ENCODE measurements at places on chromosomes 7 and 10.
A peak's percentile ranks its signal among the peaks of the same experiment; 100 is the strongest.

DNA sequence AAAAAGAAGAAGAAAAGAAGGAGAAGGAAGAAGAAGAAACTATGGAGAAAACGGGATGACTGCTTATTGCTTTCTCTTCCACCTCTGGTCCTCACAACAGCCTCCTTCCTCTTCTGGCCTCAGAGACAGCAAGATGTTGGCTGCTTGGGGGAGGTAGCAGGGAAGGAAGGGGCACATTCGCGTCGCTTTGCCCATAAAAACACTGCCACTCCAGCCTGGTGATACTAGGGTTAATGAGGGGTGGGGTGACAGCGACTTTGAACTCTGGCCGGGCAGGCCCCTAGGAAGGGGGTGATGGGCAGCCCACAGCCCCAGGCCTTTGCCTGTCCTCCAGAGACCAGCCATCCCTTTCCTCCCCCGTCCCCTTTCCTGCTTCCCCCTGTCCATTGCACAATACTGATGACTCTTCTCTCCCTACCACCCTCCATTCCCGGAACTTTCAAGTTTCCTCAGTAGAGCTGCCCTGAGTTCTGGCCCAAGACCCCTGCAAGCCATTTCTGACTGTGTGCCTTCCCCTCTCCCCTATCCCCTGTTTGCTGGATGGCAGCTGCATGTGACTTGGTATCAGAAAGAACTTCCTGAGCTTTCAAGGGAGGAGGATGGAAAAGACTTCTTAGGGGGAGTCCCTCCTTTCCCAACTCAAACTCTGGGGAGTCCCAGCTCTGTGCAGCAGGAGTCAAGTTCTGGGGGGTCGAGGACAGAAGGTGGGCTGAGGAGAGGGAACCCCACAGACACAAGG is 2.2 kb upstream of the CUEDC2 start:
- no peak for DNase-seq

DNA sequence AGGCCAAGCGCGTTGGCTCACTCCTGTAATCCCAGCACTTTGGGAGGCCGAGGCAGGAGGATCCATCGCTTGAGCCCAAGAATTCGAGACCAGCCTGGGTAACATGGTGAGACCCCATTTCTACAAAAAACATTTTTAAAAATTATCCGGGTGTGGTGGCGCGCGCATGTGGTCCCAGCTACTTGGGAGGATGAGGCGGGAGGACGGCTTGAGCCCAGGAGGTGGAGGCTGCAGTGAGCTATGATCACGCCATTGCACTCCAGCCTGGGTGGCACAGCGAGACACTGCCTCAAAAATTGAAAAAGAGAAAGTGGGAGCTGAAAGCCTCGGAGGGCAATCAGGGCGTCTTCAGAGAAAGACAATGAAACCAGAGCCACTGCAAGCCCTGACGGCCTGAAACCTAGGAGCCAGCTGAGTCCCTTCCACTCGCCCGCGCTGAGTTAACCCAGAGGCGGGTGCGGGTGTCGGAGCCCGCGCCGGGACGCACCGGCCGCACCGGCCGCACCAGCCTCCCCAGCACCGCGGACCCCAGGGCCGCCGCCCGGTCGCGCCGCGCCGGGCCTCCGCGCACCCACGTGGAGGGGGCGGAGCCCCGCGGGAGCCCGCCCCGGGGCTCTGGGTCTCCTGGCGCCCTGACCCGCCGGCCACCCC is 22.4 kb downstream of the ZFAND2A start:
- DNase-seq = no peak

- DNase-seq = no peak
Measured at GRCh38 chr10:18659819-18660535, 746 bp downstream of the ARL5B start.

DNA sequence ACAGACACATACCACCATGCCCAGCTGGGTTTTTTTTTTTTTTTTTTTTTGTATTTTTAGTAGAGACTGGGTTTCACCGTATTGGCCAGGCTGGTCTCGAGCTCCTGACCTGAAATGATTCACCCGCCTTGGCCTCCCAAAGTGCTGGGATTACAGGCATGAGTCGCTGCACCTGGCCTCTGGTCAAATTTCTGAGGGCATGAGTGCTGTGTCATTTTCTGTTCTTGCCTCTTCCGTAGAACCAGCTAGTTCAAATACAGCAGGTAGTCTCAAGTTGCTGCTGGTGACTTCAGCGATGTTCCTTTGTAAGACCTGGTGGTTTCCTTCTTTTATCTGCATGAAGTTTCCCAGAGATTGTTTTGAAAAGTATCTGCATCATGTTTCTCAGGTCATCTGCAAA is 134.8 kb upstream of the SHH start:
- DNase-seq = no peak

DNA sequence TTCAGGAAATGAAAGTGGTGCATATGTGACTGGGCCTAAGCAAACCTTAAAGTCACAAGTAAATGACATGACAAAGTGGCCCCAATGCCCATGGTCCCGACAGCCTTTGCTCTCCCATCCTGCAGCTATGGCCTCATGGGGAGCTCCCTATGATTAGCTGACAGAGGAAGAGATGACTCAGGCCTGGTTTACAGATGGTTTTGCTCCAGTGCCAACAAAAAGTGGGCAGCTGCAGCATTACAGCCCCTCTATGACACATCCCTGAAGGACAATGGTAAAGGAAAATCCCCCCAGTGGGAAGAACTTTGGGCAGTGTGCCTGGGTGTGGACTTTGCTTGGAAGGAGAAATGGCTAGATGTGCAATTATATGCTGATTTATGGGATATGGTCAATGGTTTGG is 105.1 kb upstream of the ADCY1 start:
- DNase-seq = no peak

- DNase-seq = no peak
Measured at GRCh38 chr7:601595-602340, 82.1 kb upstream of the PDGFA start.

DNA sequence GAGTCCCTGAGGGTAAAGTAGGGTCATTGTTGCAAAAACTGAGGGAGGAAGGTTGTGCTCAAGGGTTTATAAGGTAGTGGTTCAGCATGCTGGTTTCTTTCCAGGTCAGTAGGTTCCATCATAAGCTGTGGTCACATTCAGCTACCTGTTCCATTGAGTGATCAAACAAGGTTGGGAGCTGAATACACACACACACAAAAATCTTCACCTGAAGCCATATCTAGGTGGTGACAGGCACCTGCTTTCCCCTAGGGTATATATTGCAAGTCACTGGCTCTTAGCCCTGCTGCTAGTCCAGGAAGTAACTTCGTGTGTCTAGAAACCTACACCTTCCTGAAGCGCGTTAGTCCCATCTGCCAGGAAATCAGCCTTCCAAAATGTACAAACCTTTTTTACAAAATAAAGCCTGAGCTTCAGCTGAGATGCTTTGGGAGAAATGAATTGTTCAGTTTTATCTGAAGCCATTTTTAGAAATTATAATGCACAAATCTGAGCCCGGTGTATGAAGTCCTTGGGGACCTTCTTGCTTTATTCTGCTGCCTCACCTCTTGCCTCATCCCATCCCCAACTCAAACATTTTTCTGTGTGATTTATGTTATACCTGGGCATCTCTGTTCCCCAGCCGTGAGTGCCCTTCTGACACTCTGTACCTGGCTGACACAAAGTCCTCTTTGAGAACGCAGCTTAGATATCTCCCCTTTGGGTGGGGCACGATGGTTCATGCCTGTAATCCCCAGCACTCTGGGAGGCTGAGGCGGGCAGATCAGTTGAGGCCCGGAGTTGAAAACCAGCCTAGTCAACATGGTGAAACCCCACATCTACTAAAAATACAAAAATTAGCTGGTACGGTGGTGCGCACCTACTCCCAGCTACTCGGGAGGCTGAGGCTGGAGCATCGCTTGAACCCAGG is 10.6 kb upstream of the LAMTOR4 start:
- no peak for DNase-seq

GRCh38 chr7:73871163-73872011 is 10.4 kb downstream of the TMEM270 start:
- peak; percentile 92 for DNase-seq

DNA sequence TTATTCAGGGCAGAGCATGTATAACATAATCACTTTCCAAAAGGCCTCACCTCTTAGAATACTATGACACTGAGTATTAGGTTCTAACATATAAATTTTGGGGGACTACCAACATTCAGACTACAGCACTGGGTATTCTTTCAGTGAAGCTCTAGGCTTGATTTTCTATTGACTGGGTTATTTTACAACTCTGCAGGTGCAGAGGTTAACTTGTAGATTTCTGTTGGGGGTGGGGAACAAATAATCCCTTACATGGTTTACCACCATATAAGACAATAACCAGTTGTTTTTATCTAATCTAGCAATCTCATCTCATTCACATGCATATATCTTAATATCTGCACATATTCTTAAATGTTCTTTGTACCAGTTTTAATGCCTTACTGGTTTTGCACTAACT is 73.9 kb downstream of the ATE1 start:
- DNase-seq = no peak

DNA sequence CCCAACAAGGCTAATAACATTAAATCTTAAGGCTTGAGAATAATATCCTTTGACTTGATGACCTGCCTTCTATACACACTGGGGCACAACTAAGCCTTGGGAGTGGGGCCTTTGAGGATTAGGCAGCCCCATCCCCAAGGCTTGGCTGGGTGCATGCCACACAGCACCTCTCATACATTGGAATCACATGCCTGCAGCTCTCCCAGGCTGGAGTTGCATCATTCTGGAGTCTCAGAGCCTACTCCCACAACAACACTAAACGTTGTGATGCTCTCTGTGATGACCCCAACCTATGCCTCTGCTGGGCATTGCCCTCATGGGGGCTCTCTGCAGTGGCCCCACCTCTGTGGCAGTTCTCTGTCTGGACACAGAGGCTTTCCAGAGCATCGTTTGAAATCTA is 31.9 kb upstream of the SGCE start:
- no peak for DNase-seq

- no peak for DNase-seq
Measured at GRCh38 chr7:52584041-52584440, 451.4 kb upstream of the POM121L12 start.

- no peak for DNase-seq
Measured at GRCh38 chr10:76037531-76038155, 606.2 kb downstream of the LRMDA start.

DNA sequence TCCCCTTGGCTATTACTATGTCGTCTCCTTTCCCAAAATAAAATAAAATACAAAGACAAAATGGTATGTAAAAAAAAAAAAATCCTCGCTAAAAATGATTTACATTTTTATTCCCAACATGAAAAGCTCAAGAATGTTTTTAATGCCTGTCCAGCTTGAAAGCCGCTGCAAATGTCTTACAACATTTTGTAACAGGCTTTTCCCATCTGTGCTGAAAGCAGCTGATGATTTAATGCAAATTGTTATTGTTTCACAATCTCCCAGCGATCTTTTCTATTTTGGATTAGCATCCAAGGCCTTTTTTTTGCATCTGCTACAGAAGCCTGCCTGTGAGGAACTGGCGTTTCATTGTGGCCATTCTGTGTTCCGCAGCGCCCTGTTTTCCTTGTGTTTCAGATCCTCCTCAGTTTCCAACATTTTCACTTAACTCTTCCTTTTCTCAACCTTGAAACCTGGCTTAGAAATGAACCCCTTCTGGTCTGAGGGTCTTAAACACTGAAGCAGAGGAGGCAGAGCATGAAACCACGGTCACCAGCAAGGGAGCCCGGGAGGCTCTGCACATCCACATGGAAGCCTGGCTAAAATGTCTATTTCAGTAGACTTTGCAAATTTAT is 712.1 kb downstream of the PARD3 start:
- DNase-seq = no peak

DNA sequence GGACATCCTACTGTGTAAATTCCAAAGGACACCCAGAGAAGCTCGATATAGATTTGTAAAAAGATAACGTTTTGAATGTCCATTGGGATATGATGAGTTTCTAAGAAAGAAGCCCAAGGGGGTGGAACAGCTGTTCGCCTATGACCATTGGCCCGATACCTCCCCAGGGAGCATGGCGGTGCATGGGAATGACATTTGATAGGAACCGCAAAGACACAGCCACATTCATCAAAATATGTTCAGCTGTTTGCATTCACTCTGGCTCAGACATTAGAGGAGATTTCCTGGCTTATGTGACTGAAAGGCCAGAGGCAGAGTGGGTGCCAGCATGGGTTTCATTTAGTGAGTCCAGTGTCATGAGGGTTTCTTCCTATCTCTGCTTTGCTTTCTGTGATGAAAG is 56.0 kb upstream of the BAIAP2L1 start:
- no peak for DNase-seq

DNA sequence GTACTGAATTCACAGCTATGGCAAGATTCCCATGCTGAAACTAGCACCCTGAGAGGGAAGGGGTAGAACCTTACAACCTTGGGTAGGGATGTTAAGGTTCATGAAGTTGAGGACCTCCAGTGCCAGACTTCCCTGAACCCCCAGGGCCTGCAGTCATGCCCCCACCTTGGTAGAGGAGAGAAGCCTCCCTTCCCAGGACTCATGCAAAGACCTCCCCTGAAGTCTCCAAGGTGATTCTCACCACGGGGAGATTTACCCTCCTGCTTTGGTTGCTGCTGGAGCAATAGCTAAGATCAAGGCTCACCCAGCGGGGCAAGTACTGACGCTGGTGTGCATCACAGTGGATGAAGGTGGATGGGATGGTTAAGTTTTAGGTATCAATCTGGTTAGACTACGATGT is 49.1 kb upstream of the PFKP start:
- no peak for DNase-seq

- DNase-seq = no peak
Measured at GRCh38 chr7:25989140-25989705, 162.8 kb upstream of the NFE2L3 start.

DNA sequence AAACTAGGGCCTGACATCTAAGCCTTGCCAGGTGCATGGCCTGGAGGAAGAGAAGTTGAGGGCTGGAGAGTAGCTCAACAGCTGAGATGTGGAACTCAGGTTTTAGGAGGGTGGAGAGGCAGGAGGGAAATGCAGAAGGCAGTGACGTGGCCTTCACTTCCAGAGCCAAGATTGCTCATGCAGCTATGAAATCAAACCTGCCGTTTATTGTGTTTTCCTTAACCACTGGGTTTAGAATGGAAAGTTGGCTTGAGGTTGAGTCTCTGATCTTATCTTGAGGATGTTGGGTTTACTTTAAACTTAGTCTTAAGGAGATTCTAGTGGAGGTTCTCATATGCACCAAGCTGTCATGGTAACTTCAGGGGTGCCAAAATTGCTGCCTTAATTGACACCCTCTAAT is 178.6 kb downstream of the SORCS3 start:
- no peak for DNase-seq

Measured in left lobe of liver (tissue), 2 donors.